Stimulated activated CD4-positive, alpha-beta T cell treated with anti-CD3 and anti-CD28 coated beads, Interleukin-1b, Interleukin-23, amount 100 ng/mL, for 48 hours (primary cell): ENCODE measurements at places on chromosomes 1 and 21.

DNA sequence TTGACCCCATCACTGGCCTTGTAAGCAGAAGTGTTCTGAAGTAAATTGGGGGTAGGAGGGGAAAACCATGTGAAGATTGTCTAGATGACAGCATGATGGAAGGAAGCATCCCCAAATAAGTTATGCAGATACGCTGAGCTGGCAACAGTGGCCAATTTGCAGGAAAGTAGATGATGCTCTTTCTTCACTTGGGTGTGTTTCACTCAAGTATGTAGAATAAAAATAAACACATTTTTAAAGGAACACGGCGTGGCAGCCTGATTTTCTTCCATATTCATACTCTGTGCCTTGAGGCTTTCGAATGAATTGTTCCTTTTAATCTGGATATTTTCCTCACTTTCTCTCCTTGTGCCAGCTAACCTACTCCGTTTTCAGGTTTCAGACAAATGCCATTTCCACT is 295.5 kb upstream of the DPYD start:
- no peak for DNase-seq

- no peak for DNase-seq
Observed at GRCh38 chr21:16002874-16003466, 273.2 kb downstream of the USP25 start.

- DNase-seq: peak; percentile 69
Observed at GRCh38 chr21:41766883-41767605, at the start of gene RIPK4. TSS of gene RIPK4 (minus strand) at chr21:41767052. CDS start at chr21:41767041, 11 bp downstream.

- no peak for DNase-seq
Observed at GRCh38 chr1:10161541-10162290, 48.7 kb upstream of the KIF1B start.

DNA sequence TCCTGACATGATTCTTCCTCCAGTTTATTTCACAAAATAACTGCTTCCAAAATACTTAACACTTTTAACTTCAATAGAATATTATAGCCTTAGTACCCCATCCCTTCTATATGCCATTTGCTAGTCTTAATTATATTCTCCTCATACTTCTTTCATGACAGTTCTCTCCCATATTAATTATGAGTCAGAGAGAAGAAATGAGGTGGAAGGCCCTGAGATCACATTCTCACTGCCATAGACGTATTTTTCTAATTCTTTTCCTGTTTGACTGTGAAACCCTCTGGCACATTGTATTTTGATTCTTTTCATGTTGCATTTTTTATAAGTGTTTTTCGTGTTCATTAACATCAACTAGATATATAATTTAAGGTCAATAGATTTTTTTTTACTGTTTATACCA is 88.4 kb downstream of the GTF2B start:
- DNase-seq: no peak

GRCh38 chr1:42198251-42198650 is 33.7 kb upstream of the GUCA2A start:
- no peak for DNase-seq

DNA sequence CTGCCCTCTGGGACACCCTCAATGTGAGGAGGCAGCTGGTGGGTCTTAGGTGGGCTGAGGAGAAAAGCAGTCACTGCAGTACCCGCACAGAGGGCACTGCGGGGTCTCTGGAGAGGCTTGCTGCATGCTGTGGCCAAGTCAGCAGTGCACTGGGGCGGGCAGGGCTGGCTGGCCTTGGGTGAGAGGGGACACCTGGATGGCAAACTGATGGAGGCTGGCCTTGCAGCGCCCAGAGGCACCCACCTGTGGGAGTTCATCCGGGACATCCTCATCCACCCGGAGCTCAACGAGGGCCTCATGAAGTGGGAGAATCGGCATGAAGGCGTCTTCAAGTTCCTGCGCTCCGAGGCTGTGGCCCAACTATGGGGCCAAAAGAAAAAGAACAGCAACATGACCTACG is 3.2 kb downstream of the ELF3 start:
- DNase-seq: no peak

DNA sequence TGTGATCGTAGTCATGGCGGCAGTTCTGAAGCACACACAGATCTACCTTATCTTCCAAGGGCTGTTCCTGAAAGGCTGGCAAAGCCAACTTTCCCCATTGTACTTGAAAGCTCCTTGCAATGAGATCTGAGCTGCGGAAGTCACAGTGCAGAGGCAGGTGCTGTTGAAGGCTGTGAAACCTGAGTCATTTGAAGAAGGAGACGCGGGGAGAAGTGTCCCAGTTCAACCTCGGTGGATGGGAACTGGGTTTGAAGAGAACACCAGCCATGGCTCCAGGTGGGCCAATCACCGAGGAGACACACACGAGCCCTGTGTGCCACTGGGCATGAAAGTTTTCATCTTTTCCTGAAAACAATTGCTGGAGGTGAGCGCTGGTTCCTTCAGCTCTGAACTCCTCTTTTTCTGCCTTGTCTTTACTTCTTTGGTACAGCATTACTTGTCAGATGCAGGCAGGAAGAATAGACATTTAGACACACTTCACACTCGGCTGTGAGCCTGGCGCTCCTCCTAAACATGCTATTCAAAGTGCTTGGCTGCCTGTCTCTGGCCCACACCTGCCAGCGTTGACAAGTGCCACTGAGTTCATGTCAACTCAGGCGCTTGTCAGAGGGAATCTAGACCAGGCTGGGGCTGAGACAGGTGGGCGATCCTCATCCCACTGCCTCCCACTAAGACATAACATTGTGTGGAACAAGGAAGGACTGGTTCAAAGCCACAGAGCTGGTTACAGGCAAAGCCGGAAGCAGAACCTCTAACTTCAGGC is 25.7 kb upstream of the PDE9A start:
- no peak for DNase-seq

DNA sequence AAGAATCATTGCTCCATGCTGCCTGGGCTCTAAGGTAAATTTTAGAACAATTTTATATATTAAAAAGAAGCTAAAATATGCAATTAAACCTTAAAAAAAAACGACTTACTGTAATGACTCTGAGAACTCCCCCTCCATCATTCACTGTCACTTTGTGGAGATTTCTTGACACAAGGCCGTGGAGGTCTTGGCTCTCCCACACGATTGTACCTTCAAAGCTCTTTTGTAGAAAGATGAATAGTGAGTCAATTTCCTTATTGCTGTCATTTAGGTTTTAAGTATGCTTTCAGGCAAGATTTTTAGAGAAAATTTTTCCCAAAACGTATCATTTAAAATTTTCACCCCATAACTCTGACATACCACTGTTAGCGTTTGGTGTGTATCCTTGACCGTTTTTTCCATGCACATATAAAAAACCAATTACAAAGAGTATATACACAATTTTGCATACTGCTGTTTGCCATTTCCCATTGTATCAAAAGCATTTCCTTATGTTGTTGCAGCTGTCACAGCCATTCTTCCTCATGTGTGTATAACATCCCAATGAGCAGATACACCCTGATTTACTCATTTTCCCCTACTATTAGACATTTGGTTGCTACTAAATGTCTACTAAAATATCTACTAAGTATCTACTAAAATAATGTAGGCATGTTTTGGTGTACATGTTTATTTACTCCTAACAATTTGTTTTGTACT is 33.4 kb downstream of the B3GALNT2 start:
- no peak for DNase-seq

GRCh38 chr1:230414102-230414501 is 12.0 kb downstream of the PGBD5 start:
- no peak for DNase-seq
